T-helper 1 cell (primary cell): ENCODE measurements at places on chromosomes 4 and X.

DNA sequence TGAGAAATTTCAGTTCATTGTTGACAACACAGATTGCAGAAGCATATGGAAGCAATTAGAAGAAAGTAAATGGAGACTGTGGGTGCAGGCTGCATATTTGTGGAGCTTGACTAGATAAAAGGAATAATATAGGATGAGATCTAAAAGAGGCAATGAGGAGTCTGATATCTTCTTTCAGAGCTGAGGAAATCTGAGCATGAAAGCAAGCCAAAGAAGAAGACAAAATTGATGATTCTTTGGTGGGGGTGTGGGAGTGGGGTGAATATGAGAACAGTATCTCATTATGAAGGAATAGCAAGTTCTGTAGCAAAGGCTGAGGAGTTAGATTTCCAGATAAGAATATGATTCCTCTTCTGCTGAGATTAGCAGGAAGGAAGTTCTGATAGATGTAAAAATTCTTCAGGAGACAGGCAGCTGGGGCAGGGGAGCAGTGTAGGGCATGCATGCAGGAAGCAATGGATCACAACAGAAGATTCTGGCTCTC, 6.1 kb upstream of the PDHA2 start:
- no peak for DNase-seq

GRCh38 chr4:146550161-146550560, 28.4 kb upstream of the SLC10A7 start:
- no peak for DNase-seq

DNA sequence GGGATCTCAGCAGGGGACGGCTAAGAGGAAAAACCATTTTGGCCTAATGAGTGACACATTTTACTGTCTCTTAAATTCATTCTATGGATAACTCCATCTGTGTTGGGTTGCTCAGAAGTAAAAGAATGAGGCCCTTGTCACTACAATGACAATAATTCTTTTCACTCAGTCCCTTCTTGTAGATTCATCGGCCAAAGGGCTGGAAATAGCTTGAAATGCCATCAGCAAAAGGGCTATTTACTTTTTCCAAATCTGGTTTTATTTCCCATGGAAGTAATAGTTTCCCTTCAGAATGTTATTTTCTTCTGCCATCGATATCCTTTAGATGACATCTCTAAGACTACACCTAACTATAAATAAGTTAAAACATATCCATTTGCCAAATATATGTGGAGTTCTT, 7.4 kb downstream of the MEPE start:
- DNase-seq, result no peak

DNA sequence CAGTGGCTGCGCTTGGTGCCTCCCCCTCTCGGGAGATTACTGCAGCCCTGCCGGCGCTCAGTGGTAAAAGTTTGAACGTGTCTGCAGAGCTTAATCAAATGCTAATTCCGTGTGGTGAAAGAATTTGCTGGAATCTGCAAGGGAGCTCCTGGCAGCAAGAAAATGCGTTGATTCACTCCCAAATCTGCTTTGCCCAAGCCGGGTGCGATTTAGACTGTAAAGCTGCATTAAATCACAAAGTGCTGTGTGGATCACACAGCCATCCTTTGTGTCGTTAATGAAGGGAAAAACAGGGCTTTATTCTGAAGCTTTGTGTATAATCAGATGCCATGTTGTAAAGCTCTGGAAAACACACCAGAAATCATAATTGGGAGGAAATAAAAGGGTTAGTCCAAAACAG, 444.1 kb downstream of the BCOR start:
- no peak for DNase-seq

DNA sequence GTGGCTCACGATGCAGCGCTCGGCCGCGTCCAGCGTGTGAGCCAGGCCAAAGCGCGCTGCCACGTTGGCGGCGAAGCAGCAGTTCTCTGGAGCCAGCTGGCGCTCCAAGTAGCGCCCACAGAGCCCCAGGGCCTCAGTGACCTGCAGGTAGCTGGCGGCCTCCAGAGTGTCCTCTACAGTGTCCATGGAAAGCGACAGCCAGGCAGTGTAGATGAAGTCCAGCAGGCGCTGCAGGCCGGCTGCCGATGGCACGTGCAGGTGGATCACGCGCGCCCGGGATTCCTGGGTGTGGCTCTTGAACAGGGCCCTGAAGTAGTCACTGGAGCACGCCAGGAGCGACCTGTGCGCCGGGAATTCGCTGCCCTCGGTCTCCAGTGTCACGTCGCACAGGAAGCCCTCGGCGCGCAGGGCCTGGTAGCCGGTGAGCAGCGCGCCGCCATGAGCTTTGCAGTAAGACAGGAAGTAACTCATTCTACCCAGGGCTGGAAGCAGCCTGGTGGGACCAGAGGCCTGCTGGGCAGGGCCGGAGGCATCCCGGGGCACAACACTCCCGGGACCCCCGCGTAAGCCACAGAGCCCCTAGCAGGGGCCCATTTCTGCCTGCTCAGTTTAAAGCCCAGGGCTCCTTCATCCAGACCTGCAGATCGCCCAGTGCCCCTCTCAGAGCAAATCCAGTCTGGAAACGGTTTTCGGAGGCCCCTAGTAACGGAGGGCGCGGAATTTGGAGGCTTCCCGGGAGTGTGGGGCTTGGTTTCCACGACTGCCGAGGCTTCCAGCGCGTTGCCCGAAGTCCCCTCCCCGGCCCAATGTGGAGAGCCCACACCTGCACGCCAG, 595 bp downstream of the KLHL34 start:
- DNase-seq, result no peak

DNA sequence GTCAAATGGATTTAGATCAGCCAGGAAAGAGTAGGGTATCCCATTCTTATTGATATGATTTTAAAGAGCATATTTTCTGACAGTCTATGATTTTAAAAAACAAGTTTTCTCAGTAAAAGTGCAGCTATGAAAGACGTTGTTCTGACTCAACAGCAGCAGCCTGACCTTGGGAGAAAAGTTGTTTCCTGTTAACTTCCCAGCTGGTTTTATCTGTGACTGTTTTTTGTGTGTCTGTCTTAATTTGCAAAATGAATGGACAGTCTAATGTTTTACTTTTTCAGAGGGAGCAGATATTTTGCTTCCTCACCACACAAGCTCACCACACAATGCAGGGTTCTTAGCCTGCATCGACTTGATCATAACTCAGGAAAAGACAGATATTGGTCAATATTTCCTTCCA, 764 bp upstream of the MTHFD2L start:
- no peak for DNase-seq
